ENCODE measurements at places on chromosomes 12 and 14.

DNA sequence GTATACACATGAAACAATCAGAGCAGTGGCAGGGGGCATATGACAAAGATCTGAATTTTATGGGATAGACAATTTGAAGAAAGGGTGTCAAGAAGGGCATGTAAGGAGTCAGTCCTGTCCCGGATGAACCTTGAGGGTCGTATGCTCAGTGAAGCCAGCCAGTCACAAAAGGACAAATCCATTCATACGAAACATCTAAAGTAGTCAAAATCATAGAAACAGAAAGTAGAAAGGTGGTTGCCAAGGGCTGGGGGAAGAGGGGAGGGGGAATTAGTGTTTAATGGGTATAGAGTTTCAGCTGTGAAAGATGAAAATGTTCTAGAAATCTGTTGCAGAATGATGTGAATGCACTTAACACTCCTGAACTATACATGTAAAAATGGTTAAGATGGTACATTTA, 157.5 kb downstream of the TGFB3 start:
- DNase-seq = no peak

DNA sequence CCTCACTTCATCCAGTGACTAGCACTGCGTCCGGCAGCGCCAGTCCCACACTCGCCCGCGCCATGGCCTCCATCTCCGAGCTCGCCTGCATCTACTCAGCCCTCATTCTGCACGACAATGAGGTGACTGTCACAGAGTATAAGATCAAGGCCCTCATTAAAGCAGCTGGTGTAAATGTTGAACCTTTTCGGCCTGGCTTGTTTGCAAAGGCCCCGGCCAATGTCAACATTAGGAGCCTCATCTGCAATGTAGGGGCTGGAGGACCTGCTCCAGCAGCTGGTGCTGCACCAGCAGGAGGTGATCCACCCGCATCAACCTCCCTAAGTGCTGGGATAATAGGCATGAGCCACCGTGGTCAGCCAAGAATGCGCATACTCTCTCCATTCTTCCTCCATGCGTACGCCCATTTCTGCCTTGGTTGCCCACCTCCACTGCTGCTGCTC, 59.9 kb downstream of the IRF2BPL start:
- DNase-seq = no peak

- DNase-seq = peak; percentile 89
Observed at GRCh38 chr12:14417715-14418114, 52.2 kb downstream of the ATF7IP start.

DNA sequence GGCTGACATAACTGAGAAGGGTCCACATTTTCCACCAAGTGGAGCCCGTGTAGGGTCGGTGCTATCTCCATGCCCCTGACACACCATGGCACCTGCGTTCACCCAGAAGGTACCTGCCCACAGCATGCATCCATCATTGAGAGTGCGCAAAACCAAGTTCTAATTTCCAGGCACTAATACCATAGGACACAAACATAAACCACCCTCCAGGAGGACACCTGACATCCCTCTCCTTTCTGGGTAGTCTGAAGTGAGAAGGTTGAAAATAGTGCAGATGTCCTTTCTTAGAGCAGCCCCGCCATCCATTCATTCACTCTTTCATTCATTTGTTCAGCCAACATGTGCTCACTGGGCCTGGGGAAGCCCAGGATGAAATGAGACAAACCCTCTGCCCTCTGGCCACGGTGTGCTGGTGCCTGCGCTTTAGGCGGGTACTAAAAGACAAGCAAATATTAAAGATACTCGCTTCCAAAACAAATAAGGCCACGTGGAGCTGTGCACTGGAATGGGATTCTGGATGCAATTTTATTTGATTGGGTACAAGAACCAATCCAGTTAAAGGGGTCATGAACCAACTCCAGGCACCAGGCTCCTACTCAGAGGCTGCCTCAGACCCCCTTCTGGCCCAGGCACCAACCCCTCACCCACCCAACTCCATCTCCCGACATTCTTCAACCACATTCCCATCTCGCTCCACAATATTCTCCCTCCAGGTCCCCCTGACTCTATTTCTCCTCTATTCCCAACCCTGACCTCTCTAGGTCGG, 1.2 kb downstream of the TTC7B start:
- peak; percentile 59 for DNase-seq

DNA sequence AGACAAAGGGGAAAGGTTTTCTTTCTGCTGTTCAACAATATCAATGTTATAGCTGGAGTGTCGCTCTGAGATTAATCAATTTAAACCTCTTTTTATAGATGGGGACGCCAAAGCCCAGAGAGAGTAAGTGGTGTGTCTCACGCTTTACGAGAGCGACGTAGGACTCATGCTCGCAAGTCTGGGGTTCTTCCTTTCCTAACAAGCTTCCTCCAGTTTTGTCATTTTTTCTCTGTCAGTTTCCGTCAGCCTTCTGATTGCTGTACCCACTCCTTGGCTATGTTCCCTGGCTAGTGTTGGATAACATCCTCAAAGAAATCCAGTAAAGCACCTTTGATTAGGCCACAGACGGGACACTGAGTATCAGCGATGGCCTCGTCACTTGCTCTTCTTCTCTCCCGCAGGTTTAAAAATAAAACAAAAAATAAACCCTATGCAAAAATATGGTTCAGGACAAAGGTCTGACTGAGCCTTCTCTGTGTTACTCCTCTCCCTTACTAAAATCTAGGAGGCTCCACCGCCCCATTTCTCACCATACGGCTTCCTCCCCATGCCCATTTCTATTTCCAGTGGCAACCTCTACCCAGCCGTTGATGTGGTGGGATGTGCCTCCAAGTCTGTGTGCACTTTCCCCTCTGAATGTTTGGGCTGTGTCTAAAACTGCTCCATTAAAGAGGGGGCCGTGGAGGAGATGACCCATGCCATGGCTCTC, 172.7 kb upstream of the PARP11 start:
- no peak for DNase-seq

GRCh38 chr14:28707814-28708213, 58.8 kb upstream of the FOXG1 start:
- no peak for DNase-seq

DNA sequence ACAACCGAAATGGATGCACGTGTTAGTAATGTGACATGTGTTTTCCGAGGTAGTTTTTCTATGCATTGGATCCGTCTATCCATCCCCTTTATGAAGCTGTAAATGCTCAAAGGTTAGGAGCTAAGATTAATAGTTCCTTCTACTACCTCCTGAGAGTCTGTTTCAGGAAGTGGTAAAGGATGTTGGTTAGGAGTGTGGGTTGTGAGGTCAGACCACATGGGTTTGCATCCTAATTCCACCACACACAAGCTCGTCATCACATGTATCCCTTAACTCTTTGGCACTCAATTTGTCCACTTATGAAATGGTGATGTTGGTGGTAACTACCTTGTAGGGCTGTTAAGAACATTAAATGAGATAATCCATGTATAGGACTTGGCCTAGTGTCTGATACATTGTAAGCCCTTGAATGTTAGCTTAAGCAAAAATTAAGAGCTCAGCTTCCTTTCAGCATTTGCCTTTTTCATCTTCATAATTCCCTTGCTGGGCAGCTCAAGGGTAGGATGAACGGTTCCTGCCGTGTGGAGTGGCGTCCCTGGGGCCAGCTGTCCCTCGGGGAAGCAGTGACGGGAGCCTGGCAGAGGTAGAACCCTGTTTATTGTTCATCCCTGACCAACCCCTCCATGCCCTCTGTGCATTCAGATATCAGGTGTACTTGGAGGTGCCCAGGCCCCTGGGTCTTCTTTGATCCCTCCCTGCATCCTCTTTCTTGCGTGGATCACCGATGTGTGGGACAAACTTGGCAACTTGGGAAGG, 52.3 kb downstream of the TSPAN9 start:
- no peak for DNase-seq

DNA sequence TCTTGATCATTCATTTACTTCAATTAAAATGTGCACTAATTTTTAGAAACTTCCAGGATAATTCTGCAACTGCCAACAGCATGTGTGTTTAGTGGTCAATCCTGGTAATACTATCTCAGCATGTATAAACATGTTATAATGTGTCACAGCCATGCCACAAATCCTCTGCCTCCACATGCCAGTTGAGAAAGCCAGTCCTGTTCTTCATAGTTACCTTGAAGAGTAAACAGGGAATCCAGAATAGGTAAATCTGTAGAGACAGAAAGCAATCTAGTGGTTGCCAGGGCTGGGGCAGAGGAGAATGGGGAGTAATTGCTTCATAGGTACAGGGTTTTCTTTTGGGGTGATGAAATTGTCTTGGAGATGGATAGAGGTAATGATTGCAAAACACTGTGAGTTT, 85.9 kb downstream of the ARMH4 start:
- DNase-seq = no peak

GRCh38 chr12:128664501-128664900, 159.3 kb downstream of the SLC15A4 start:
- no peak for DNase-seq

DNA sequence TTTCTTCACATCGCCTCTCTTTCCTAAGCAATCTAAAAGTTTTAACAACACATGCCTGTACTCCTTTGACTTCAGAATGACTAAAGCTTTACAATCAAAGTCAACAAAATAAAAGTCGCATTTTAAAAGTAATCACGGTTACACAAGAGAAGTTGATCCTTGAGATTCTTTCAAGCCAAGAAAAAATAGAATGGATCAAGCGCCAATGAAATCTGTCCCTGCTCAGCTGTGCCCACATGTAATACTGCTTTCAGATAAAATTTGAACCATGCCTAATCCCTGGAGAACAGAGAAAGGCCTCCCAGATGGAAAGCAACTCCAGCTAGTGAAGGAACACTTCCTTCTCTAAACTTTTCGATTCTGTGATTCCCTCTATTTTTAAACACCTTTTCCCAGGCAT, 113.1 kb downstream of the FBXL14 start:
- no peak for DNase-seq

- peak; percentile 62 for DNase-seq
Observed at GRCh38 chr12:89316705-89317139, 35.6 kb downstream of the DUSP6 start.

DNA sequence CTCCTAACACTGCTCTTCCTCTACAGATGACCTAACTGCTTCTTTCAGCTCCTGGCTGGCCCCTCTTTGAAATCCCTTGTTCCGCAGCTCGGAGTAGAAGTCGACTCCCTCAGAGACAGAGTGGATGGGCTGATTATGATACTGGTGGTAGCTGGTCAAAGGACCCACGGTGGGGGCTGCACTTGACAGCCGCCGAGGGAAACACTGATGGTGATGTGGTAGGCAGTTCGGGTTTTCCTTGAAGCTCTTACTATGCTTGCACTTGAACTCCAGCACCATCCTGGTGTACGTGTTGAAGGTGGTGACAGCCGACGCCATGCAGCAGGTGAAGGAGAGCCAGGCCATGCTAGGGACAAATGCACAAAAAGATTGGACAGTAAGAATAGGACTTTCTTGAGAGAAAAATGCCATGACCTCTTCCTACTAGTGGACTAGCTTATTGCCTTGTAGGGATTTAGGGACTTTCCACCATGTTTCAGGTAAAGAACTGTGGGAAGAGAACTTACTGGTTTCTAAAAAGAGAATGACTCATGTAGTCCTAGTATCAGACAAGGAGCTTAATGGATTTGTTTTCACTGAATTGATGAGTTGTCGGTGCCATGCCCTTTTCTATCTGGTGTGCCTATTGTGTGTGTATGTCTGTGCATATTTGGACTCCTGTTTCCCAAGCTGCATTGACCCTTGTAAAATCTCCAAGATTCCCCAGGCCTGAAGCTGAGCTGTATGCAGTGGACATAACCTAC, 18.4 kb downstream of the GSG1 start:
- DNase-seq = no peak

DNA sequence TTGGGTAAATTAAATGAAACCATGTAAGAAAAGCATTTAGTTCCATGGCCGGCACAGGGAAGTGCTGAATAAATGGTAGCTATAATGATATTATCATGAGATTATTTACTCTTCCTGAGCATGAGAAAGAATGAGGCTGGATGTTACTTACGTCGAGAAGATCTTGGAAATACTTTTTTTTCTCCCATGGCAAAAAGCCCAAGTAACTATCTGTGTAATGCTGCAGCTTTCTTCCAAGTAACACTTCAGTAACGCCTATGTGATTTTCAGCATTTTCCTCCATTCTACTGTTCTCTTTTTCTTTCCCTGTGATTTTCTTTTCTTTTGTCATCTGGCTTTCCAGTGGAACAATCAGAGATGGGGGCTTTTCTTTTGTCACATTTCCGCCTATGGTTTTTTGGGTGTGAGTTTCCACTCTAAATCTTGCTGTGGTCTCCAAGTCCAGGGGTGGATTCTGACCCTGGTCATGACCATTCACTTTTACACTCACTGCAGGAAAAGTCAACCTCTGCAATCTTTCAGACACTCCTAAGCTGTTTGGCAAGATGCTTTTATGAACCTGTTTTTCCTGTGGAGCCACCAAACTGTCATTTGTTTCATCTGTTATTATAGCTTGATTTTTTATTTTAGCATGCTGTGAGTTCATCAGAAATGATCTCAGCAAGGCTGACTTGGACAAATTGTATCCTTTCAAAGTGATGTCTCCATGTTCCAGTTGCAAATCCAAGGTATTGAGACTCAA, 25.0 kb upstream of the SYCP3 start:
- no peak for DNase-seq

DNA sequence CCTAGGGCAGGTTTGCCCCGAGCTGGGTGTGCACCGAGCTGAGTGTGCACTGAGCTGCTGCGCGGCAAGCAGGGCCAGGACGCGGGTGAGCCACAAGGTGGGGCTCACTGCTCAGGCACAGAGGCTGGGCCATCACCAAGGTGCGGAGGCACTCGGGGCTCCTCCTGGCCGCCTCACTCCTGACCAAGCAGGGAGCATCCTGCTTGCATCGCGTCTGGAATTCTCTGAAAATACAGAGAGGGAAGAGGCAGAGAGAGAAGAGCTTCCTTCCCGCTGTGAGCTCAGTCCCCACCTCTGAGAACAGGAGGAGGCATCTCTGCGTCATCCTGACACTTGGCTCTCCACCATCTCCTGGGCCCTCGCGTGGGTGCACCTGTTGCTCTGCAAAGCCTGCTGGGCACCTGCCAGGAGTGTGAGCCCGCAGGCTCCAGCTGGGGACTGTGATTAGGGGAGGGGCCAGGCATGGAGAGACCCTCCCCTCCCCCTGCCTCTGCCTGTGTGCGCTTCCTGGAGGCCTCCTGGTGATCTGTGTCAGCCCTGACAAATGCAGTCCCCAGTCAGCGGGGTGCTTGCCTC, 116.3 kb downstream of the GLT1D1 start:
- DNase-seq = peak; percentile 74

GRCh38 chr12:45994736-45995135, 4.4 kb upstream of the SCAF11 start:
- DNase-seq = no peak

DNA sequence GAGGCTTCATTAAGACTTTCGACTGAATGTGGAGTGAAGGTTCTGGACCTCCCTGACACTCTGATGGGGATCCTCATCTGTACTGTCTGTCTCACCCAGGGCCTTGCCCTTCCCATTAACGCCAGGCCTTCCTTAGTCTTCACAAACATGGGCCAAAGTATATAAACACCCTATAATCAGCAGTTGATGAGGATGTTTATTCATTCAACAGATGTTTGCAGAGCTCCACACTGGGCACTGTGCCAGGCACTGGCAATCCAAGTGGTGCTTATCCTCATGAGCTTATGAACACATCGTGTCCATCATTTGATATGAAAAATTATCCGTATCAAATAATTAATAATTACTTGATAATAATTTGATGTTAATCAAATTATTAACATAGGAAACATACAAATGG, 454.4 kb downstream of the FUT8 start:
- no peak for DNase-seq

GRCh38 chr14:102325791-102326345, 6.3 kb downstream of the ZNF839 start:
- DNase-seq = no peak

All from G401 (cell line).